ENCODE measurements at places on chromosomes 13 and 19. TPM values are rescaled to one million over a fixed set of nuclear protein-coding genes. Genes with fewer than 3 reads are reported as not detected.

Gene SYNGR4
- not detected for total RNA-seq

Gene UHRF1
- total RNA-seq: 0.11 TPM

Gene WDR88
- not detected for total RNA-seq

Gene CALR
- 3,091 TPM for total RNA-seq

Gene FAM32A
- 93.9 TPM for total RNA-seq

Gene KBTBD6
- 10.9 TPM for total RNA-seq

All from thyroid gland (tissue), 4 donors.